BJ (cell line): ENCODE measurements at places on chromosomes 5 and 9. TPM values are rescaled to one million over a fixed set of nuclear protein-coding genes. Genes with fewer than 3 reads are reported as not detected.

GRCh38 chr5:76451031-76451701 is 48.1 kb downstream of the IQGAP2 start:
- DNase-seq, result no peak

DNA sequence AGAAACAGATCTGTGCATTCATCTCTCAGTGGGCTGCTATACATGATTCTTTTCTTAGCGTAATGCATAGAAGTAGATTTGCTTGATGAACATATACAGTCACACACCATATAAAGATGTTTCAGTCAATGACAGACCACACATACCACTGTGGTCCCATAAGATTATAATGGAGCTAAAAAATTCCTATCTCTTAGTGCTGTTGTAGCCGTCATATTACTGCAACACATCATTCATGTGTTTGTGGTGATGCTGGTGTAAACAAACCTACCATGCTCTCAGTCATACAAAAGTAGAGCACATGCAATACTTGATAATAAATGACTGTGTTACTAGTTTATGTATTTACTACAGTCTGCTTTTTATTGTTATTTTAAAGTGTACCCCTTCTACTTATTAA is 214.3 kb downstream of the ARHGAP26 start:
- no peak for DNase-seq

GNAQ gene
- 21.4 and 45.2 TPM in 2 replicates for polyA plus RNA-seq

MTX3 gene
- polyA plus RNA-seq, result 5.1 and 9.6 TPM in 2 replicates

AP3B1 gene
- polyA plus RNA-seq, result 23.9 and 53.0 TPM in 2 replicates

GRCh38 chr9:127961155-127961490 is 19.7 kb downstream of the EEIG1 start:
- no peak for DNase-seq

SLC6A19 gene
- polyA plus RNA-seq, result not detected in 2 replicates

SPINK7 gene
- not detected in 2 replicates for polyA plus RNA-seq
